ENCODE measurements at places on chromosomes 13 and 19.

GRCh38 chr13:112603641-112604225, 15.8 kb upstream of the TUBGCP3 start:
- no peak for DNase-seq

GRCh38 chr13:24042710-24043440, 117.6 kb upstream of the SPATA13 start:
- DNase-seq = no peak

GRCh38 chr19:402786-403185, 6.2 kb downstream of the C2CD4C start:
- DNase-seq = no peak

DNA sequence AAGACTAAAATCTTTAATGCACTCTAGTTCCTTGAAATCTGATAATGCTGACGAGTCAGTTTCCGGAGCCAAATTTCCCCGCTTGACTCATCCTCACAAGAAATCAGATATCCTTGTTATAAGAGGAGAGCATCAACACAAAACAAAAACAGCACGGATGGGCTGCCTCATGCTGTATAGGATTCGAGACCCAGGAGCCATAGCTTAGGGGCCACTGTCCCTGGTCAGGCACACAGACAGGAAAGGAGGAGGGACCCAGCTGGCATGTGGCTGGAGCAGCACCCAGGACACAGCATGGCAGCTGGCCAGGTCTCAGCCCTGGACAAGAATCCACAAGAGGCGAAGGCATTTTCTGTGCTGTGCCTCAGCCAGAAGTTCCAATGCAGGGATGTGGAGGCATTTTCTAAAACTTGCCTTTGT, 110.2 kb upstream of the SPATA13 start:
- DNase-seq = no peak

DNA sequence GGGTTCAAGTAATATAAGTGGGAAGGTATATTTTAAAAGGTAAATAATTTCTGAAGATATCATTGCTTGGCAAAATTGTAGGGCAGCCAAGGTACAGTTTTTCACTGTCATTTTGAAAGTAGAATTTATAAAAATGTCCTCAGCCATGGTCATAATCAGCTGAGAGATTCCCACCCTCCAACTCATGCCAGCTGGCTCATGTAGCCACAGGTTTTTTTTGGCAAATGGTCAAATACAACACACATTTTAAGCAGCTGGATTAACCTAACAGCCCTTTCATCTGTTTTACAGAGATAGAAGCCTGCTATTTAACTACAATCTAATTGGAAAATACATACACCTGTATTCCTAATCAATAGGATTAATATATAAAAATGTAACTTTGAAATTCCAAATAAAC, 619.2 kb upstream of the SGCG start:
- DNase-seq = no peak

- no peak for DNase-seq
Observed at GRCh38 chr13:65133094-65133493, 2097.0 kb downstream of the PCDH9 start.

- no peak for DNase-seq
Observed at GRCh38 chr19:35458731-35459391, 10.8 kb downstream of the FFAR2 start.

DNA sequence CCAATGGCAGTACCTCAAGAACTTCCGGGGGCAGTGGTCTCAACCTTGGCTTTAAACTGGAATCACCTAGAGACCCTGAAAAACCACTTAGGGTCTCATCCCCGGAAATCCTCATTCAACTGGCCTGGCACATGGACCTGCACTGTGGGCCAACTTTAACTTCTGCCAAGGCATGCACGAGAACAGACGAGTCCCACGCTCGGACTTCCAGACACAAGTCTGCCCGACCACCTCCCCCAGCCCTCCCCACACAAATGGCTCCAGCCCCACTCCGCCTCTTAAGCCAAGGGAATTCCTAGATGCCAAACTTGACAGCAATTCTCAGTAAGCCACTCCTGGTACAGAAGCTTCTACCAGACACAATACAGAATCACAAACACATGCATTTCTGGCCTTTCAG, 114.0 kb downstream of the STK24 start:
- no peak for DNase-seq

GRCh38 chr13:96294930-96295881, 205.3 kb downstream of the HS6ST3 start:
- DNase-seq = no peak

- no peak for DNase-seq
Observed at GRCh38 chr19:51546650-51547396, 15.4 kb upstream of the SIGLEC6 start.

- no peak for DNase-seq
Observed at GRCh38 chr13:98557937-98558792, 18.7 kb downstream of the STK24 start.

DNA sequence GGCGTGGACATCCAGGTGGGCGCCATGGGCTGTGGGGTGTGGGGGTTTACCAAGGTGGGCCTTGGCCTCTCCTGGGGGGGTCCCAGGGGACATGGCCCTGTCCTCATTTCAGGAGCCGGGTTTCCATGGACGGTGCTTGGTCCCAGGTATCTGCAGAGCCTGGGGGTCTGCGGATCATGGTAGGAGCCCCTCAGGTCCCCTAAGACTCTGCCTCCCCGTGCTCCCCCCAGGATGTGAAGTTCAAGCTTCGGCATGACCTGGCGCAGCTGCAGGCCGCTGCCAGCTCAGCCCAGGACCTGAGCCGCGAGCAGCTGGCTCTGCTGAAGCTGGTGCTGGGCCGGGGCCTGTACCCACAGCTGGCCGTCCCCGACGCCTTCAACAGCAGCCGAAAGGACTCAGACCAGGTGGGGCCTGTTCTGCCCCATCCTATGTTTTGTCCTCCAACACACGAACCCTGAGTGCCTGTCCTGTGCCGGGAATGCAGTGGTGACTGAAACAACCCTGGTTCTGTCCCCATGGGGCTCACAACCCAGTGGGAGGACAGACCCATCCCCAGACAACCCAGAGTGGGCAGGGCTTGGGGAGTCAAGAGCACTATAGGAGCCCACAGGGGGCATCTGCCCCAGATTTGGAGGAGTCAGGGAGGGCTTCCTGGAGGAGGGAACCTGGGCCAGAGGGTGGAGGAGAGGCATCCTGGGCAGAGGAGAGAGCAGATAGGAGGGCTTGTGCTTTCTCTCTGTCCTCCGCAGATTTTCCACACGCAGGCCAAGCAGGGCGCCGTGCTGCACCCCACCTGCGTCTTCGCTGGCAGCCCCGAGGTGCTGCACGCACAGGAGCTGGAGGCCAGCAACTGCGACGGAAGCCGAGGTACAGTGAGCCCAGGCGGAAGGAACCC, 26.8 kb downstream of the DHX34 start:
- DNase-seq = no peak

GRCh38 chr13:75180805-75181455, 301.0 kb downstream of the TBC1D4 start:
- no peak for DNase-seq

GRCh38 chr13:90321281-90321931, 1026.1 kb upstream of the MIR17HG start:
- no peak for DNase-seq

GRCh38 chr13:24868874-24869273, 104.9 kb downstream of the RNF17 start:
- DNase-seq = no peak

GRCh38 chr13:23671897-23672296, 101.7 kb downstream of the TNFRSF19 start:
- DNase-seq = no peak

- no peak for DNase-seq
Observed at GRCh38 chr13:107512551-107512950, 702.8 kb downstream of the LIG4 start.

- no peak for DNase-seq
Observed at GRCh38 chr19:54158812-54159351, 639 bp downstream of the LENG1 start.
